ENCODE measurements at places on chromosomes 3 and 15.

DNA sequence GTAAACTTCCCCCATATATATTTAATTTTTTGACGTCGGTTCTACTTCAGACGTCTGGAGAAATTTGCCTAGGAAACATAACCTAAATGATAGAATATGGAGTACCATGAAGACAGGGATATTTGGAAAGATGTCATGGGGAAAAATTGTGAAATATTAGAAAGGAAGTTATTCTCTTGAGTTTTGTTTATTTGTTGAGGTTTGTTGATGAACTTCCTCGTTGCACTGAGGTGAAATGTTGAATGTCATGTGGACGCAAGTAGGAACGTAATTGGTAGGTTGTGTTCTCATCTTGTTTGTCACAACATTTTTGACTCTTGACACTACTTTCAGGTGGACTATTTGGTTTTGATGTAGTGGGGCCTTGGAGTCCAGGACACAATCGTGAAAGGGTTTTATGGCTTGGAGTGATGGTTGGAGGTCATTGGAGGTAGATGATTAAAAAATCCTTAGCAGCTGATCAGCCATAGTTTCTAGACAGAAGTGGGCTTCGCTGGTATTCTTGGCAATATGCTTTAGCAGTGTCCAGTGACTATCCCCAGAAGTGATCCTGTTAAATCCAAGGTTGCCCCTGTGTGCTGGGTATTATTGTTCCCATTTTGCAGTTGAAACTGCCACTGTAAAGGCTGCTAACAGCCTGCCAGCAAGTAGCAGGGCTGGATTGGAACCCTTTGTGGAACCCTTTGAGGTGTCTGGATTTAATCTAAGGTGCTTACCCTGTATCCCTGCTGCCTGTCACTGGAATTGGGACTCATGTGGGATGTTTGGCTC, 1.5 kb downstream of the ABHD5 start:
- DNase-seq, result peak; percentile 7
- H3K4me3 ChIP-seq, result peak overlapping the region; percentile 69
- no peak overlapping the region for H3K27ac ChIP-seq
- no peaks in the 10 kb centered on the region for H3K27me3 ChIP-seq
- H3K4me1 ChIP-seq, result peaks cover 20% of the 10 kb centered on the region

DNA sequence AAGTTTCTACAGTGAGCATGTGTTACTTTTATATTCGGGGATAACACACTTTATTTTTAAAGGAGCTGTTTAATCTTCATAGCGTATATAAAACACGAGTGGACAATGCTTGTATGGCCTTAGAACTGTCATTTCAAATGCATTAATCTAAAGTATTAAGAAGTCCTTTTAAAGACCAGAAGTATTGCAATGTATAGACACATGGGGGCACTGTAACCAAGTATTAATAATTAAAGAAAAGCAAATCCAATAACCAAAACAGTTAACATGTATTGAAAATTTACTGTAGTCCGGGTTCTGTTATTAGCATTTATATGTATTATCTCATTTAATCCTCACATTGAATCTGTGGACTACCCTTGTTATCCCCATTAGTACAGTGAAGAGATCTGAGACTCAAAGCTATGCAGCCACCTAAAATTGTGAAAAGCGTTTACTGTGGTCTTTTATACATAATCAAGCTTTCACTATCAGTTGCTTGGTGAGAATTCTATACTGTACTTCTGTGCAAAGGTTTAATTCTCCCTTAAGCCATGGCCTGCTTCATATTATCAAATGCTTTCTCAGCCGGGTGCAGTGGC, 10.1 kb downstream of the ARL14 start:
- no peak overlapping the region for H3K27ac ChIP-seq
- no peaks in the 10 kb centered on the region for H3K36me3 ChIP-seq
- H3K4me3 ChIP-seq, result no peak overlapping the region
- peak; percentile 56 for DNase-seq

DNA sequence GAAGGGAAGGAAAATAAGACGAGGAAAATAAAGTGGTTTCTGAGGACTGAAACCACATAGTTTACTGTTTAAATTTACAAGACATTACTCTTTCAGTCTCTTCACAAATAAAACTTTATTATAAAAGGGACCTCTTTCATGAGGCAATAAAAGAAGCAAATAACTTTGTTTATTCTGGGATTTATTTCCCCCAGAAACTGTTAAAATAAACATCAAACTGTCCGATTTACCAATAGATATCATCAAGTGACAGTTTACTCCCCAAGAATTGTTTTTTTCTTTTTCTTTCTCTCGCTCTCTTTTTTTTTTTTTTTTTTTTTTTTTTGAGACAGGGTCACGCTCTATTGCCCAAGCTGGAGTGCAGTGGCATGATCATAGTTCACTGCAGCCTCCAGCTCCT, 54.1 kb downstream of the SLC28A2 start:
- no peaks in the 10 kb centered on the region for H3K36me3 ChIP-seq
- H3K4me3 ChIP-seq, result no peak overlapping the region
- H3K4me1 ChIP-seq, result no peaks in the 10 kb centered on the region
- no peak overlapping the region for H3K27ac ChIP-seq

DNA sequence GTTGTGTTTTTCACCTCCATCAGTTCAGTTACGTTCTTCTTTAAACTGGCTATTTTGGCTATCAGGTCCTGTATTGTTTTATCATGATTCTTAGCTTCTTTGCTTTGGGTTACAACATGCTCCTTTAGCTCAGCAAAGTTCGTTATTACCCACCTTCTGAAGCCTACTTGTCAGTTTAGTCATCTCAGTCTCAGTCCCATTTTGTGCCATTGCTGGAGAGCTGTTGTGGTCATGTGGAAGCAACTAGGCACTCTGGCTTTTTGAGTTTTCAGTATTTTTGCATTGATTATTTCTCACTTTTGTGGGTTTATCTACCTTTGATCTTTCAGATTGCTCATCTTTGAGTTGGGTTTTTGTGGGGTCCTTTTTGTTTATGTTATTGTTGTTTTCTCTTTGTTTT, 151.3 kb downstream of the CFAP20DC start:
- H3K4me1 ChIP-seq, result no peaks in the 10 kb centered on the region
- H3K4me3 ChIP-seq, result no peak overlapping the region
- H3K27me3 ChIP-seq, result no peaks in the 10 kb centered on the region
- no peaks in the 10 kb centered on the region for H3K36me3 ChIP-seq
- DNase-seq, result no peak
- no peak overlapping the region for H3K27ac ChIP-seq

DNA sequence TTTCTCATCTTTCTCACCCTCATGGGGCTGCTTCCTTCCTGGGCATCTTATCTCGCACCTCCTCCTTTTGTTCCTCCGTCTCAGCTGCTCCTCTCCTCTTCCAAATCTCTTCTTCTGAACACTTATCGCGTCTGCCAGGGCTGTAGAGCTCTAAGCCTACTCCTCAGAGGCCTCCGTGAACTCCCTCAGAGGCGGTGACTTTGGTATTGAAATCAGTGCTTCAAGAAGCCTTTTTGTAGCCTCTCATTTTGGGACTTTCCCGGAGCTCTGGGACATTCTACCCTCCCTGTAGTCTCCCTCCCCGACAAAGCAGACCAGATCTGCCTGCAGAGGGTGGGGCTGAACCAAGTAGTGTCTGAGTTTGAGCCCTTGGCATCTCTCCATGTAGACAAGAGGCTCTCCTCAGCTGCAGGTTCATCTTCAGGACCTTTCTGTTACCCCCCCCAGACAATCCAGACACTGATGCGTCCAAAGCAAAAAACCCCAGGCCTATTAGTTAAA, 17.5 kb upstream of the CPNE9 start:
- H3K4me1 ChIP-seq, result no peaks in the 10 kb centered on the region
- H3K36me3 ChIP-seq, result peaks cover 3% of the 10 kb centered on the region
- H3K4me3 ChIP-seq, result no peak overlapping the region
- H3K27ac ChIP-seq, result no peak overlapping the region
- no peak for DNase-seq
- no peaks in the 10 kb centered on the region for H3K27me3 ChIP-seq

GRCh38 chr3:186273586-186273985, 88.4 kb downstream of the DGKG start:
- no peaks in the 10 kb centered on the region for H3K36me3 ChIP-seq
- DNase-seq, result no peak
- H3K4me1 ChIP-seq, result no peaks in the 10 kb centered on the region
- no peak overlapping the region for H3K4me3 ChIP-seq

GRCh38 chr3:15180042-15180611, 25.9 kb upstream of the CAPN7 start:
- no peak overlapping the region for H3K27ac ChIP-seq
- peaks cover 11% of the 10 kb centered on the region for H3K4me1 ChIP-seq
- peaks cover 41% of the 10 kb centered on the region for H3K27me3 ChIP-seq
- H3K36me3 ChIP-seq, result no peaks in the 10 kb centered on the region
- DNase-seq, result peak; percentile 60

DNA sequence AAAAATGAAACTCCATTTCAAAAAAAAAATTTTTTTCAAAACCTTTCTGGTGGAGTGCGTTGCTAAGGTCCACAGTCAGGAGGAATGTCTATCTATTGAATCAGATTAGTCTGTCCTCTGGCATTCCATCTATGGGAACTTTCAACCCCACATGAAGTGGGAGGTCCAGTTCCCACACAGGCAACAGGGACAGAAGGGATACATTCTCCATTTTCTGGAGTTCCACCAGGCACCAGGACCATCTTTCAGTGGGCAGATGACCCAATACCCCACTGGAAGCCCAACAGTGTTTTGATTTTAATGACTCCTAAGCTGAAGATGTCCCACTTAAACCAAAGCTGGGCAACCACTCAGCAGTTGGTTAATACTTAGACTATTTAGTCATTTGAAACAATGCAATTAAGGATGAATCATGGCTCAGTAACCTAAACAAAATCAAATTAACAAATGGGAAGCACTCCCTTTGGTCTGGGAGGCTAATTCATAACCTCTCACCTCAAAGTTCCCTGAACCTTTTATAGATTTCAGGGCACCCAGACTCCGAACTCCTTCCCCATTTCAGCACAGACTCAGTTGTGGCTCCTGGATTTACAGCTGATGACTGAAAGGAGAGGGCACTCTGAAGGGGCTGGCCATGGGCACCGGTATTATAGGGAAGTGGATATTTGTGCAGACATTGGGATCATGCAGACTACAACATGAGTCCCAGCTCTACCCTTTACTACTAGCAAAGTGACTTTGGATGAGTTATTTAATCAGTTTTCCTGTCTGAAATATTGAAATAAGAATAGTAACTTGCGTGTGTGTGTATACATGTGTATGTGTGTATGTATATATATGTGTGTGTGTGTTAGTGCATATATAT, 264.3 kb upstream of the LRTM1 start:
- no peaks in the 10 kb centered on the region for H3K27me3 ChIP-seq
- H3K4me1 ChIP-seq, result no peaks in the 10 kb centered on the region
- H3K4me3 ChIP-seq, result no peak overlapping the region
- no peaks in the 10 kb centered on the region for H3K36me3 ChIP-seq
- no peak for DNase-seq

DNA sequence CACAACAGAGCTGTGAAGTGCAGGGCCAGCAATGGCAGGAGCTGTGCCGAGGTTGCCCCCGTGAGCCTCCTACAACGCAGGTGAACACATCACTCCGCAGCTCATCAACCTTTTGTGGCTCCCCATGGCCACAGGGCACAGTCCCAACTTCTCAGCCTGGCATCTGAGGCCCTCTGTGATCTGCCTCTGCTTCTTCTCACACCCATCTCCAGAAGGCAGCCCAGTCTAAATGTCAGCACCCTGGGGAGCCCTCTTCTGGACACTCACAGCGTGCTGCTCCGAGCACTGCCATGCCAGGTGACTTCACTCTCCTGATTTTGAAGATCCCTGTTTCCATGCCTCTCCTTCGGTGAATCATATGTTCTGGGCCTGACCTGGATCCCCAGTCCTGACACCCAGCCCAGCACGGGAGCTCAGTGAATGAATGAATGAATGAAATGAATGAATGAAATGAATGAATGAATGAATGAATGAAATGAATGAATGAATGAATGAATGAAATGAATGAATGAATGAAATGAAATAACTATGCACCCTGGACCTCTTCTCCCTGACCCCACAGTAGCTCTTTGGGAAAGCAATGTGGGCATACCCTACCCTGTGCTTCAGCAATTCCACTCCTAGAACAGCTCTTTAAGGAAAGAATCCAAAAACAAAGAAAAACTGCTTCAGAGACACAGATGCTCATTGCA, 17.9 kb upstream of the SKIC8 start:
- no peaks in the 10 kb centered on the region for H3K36me3 ChIP-seq
- no peaks in the 10 kb centered on the region for H3K27me3 ChIP-seq
- no peaks in the 10 kb centered on the region for H3K4me1 ChIP-seq
- no peak overlapping the region for H3K27ac ChIP-seq
- no peak for DNase-seq

DNA sequence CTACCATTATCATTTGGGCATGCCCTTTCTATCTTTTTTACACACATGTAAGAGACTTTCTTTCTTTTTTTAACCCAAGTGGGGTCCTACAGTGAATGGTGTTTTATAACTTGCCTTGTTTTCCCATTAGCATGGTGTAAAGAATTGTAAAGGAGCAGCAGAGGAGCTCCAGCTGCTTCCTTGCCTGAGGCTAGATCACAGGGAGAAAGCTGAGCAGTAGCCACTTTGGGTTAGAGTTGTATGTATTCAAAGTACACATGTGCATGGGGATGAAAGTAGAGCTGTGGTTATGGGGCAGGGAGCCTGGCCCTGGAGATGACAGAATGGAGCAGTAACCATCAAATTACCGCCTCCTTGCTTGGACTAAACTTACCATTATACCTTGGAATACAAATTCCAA, 231.1 kb upstream of the PDZRN3 start:
- H3K4me1 ChIP-seq, result no peaks in the 10 kb centered on the region
- no peaks in the 10 kb centered on the region for H3K27me3 ChIP-seq
- no peak overlapping the region for H3K4me3 ChIP-seq
- H3K36me3 ChIP-seq, result no peaks in the 10 kb centered on the region
- no peak overlapping the region for H3K27ac ChIP-seq

DNA sequence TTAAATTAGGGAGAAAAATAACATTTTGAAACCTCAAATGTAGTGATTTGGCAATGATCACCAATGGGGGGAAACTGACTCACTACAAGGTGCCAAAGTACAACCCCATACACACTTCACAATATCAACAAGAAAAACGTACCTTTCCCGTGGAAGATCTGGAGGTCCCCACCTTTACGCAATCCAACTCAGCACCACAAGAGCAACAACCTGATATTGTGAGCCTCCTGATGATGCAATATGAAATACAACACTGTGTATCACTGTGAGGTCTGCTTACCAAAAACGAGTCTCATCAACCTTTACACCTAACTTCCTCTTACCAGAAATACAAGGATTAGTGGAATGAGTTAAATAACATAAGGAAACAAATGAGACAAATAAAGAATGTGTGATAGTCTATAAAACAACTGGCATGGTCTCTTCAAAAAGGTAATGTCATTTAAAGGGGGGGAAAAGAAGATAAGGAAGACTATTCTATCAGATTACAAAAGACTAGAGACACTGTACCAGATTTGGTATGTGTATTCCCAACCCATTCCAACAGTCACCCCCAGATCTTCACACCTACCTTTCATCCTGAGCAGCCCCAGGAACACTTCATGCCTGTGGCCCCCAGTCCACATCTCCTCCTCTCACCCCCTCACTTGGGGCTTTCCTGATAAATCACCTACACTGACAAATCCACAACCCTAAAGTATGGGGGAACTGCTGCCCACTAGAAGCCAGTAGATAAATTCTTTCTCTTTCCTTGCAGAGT, 27.7 kb downstream of the DLG1 start:
- DNase-seq, result no peak
- H3K27me3 ChIP-seq, result no peaks in the 10 kb centered on the region
- no peak overlapping the region for H3K4me3 ChIP-seq
- H3K4me1 ChIP-seq, result no peaks in the 10 kb centered on the region
- H3K36me3 ChIP-seq, result no peaks in the 10 kb centered on the region

GRCh38 chr3:148330542-148330941, 367.2 kb upstream of the AGTR1 start:
- H3K27me3 ChIP-seq, result no peaks in the 10 kb centered on the region
- no peak overlapping the region for H3K4me3 ChIP-seq
- no peak overlapping the region for H3K27ac ChIP-seq
- no peak for DNase-seq
- no peaks in the 10 kb centered on the region for H3K4me1 ChIP-seq
- H3K36me3 ChIP-seq, result no peaks in the 10 kb centered on the region

Measured in MM.1S (cell line).